Activated CD4-positive, alpha-beta T cell treated with anti-CD3 and anti-CD28 coated beads for 36 hours (primary cell): ENCODE measurements at places on chromosomes 1 and 21. TPM values are rescaled to one million over a fixed set of nuclear protein-coding genes. Genes with fewer than 3 reads are reported as not detected.

- DNase-seq, result no peak
Measured at GRCh38 chr1:75732703-75733102, 8.2 kb downstream of the ACADM start.

GRCh38 chr1:236913371-236914037 is 90.7 kb downstream of the MT1HL1 start:
- DNase-seq, result no peak

DNA sequence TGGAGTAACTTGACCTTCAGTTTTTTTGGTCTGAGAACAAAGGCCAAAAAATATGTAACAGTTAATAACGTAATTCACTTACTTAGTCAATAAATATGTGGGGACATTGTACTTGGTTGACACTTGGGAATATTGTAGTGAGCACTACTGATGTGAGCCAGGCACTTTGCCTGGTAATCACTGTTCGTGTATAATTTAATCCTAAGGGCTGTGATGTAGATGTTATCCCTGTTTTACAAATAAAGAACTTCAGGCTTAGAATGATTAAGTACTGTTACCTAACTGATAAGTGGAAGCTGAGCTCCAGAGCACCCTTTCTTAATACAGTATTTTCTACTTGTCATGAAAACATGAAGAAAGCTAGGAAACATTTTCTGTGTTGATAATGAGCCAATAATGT is 28.0 kb downstream of the PTBP2 start:
- no peak for DNase-seq

DNA sequence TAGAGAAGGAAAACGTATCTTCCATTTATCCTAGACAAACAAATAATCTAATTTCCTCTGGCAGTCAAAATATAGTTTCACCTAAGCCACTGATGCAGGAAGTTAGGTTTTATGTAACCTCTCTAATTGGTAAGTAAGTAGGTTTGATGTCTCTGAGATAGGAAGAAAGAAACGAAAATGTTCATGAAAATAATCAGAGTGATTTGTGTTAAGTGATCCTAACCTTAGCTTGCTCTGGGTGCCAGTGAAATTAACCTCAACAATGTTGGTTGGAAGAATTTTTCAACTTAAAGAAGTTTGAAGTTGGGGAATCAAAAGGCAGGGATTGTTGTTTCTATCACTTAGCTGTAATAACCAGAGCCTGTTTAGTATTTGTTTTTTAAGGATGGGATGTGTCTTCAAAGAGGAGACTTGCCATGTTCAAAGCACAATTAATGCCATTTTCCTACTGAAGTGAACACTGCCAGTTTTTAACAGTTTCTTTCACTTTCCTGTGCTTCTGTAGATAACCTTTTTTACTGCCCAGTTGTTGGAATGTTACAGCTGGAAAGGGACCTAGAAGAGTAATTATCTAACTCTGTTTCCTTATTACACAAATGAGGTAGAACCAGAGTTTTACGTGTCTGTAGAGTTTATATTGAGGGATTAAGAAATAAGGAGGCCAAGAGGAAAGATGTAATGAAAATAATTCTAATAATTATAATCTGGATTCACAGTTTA is 18.4 kb downstream of the HIPK1 start:
- DNase-seq, result no peak

ERICH3 gene
- not detected for total RNA-seq
